HCT116 (cell line): ENCODE measurements at places on chromosomes 16 and 17.

DNA sequence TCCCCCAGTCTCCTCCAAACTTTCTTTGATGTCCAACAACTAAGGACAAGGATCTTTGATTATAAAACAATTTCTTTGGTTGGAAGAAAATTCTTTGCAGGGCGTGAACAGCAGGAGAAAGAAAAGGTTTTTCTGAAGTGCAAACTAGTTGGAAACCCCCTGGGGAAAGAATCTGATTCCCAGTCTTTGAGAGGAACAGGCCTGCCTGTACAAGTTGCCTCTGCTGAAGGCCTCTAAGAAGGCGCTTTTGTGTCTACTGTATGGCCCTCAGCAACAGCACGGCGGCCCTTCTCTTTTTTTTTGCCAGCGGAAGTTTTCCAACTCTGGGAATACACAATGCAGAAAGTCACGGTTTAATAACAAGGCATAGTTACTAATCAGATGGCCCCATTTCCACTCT, 14.0 kb downstream of the RNF43 start:
- H3K4me1 ChIP-seq: peaks cover 97% of the 10 kb centered on the region
- H3K36me3 ChIP-seq: no peaks in the 10 kb centered on the region
- DNase-seq: no peak
- no peaks in the 10 kb centered on the region for H3K27me3 ChIP-seq
- H3K27ac ChIP-seq: peak overlapping the region; percentile 66
- no peak overlapping the region for H3K4me3 ChIP-seq

GRCh38 chr17:8800656-8801055, 1.5 kb upstream of the MFSD6L start:
- no peak for DNase-seq
- H3K27me3 ChIP-seq: no peaks in the 10 kb centered on the region

DNA sequence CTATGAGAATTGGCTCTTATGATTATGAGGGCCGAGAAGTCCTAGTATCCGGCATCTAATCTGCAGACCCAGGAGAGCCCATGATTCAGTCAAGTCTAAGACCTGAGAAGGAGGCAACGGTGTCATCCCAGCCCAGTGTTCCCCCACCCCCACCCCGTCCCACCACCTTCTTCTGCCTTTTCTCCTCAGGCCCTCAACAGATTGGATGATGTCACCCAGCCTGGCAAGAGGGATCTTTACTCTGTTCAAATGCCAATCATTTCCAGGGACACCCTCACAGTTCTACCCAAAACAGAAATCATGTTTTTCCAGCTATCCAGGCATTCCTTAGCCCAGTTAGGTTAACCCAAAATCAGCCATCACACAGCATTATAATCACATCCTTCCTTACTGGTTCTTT, 10.0 kb upstream of the GAA start:
- no peaks in the 10 kb centered on the region for H3K4me1 ChIP-seq
- no peaks in the 10 kb centered on the region for H3K27me3 ChIP-seq
- H3K4me3 ChIP-seq: no peak overlapping the region
- H3K27ac ChIP-seq: no peak overlapping the region
- no peak for DNase-seq

DNA sequence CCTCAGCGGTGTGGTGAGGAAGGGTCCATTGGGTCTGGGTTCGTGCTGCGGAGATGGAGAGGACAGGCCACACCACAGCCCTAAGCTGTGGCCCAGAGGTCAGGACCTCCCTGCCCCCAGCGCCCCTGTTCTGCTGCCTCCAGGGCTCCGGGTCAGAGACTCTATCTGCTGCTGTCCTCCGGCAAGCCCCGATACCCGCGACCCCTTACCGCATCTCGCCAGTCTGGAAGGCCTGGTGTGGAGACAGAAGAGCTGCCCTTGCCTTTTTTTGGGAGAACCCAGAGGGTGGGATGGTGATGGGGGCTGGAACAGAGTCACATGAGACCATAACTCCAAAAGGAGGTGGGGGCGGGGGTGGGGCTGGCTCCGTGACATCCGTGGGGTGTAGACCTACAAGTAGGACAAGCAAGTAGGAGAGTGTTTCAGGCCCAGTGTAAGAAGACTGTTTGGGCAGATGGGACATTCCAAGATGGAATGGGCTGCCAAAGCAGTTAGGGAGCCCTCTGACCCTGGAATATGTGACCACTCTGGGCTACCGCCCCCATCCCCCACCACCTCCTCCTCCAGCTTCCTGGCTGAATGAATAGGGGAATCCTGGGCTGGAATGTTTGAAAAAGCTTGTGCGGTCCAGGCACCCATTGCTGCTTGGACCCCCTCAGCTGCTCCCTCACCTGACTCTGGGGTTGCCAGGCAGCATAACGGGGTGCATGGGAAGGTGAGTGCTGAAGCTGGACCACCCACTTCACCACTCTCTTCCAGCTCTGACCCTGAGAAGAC, 1.4 kb downstream of the XYLT2 start:
- H3K27ac ChIP-seq: peak overlapping the region; percentile 84; the same call in 1 of the 2 replicates
- peak overlapping the region; percentile 89 for H3K4me3 ChIP-seq
- H3K36me3 ChIP-seq: no peaks in the 10 kb centered on the region

DNA sequence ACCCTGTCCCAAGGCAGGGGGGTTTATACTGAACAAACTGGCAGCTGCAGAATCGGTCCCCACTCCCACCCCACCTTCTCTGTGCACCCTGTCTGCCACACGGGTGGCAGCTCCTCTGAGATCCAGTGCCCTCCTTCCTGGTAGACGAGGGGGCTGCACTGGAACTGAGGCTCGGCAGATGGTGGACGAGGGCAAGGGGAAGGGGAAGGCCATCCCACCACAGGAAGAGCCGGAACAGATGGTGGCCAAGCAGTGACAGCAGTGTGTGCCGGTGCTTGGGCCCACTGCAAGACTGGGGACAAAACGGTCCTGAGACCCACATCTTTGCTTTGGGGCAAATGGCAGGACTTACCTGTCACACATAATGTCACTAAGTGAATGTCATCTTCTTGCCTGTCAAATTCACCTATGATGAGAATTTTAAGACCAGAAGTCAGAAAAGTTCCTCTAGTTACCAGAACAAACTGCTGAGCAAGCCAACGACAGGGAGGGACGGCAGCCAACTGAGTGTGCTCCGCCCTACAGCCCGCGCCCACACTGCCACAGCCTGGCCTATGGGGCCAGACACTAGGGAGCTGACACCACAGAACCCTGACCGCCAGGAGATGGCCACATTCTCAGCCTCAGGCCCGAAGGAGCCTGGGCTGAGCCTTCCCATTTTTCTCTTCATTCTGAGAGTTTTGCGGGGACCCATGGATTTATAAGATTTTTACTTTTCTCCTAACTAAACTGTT, 14.4 kb downstream of the NTAN1 start:
- H3K36me3 ChIP-seq: peaks cover 26% of the 10 kb centered on the region
- DNase-seq: no peak
- H3K27me3 ChIP-seq: no peaks in the 10 kb centered on the region

DNA sequence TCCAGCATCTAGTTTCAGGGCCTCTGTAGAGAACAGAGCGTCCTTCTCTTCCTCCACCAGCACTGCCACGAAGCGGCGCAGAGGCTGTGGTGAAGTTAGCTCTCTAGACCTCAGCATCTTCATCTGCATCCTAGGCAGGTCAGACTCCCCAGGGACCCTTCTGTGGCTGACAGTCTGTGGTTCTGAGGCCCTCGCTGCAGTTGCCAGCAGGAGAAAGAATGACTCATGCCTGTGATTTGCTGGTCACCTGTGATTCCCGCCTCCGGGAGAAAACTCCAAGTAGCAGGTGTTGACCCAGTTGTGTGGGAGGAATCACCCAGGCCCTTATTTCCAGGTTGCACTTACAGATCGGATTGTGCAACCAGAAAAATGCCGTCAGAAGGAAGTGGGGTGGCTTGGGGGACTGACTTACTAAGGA, 117.3 kb upstream of the CACNG5 start:
- no peaks in the 10 kb centered on the region for H3K36me3 ChIP-seq
- no peak overlapping the region for H3K4me3 ChIP-seq
- no peaks in the 10 kb centered on the region for H3K27me3 ChIP-seq
- H3K4me1 ChIP-seq: peaks cover 7% of the 10 kb centered on the region; the same call in 1 of the 2 replicates
- H3K27ac ChIP-seq: no peak overlapping the region

GRCh38 chr17:77011173-77012011, 129.4 kb upstream of the SEC14L1 start:
- no peak overlapping the region for H3K27ac ChIP-seq
- H3K27me3 ChIP-seq: no peaks in the 10 kb centered on the region
- DNase-seq: peak; percentile 48

- H3K27ac ChIP-seq: no peak overlapping the region
- H3K4me1 ChIP-seq: no peaks in the 10 kb centered on the region
- no peak overlapping the region for H3K4me3 ChIP-seq
- no peaks in the 10 kb centered on the region for H3K27me3 ChIP-seq
- H3K36me3 ChIP-seq: no peaks in the 10 kb centered on the region
These were observed 40.3 kb upstream of the CCNF start for GRCh38 chr16:2388875-2389433.

- no peak overlapping the region for H3K27ac ChIP-seq
- H3K4me3 ChIP-seq: no peak overlapping the region
- H3K36me3 ChIP-seq: no peaks in the 10 kb centered on the region
- no peaks in the 10 kb centered on the region for H3K27me3 ChIP-seq
- no peak for DNase-seq
- H3K4me1 ChIP-seq: no peaks in the 10 kb centered on the region
These were observed 21.1 kb upstream of the AKTIP start for GRCh38 chr16:53523971-53524548.

DNA sequence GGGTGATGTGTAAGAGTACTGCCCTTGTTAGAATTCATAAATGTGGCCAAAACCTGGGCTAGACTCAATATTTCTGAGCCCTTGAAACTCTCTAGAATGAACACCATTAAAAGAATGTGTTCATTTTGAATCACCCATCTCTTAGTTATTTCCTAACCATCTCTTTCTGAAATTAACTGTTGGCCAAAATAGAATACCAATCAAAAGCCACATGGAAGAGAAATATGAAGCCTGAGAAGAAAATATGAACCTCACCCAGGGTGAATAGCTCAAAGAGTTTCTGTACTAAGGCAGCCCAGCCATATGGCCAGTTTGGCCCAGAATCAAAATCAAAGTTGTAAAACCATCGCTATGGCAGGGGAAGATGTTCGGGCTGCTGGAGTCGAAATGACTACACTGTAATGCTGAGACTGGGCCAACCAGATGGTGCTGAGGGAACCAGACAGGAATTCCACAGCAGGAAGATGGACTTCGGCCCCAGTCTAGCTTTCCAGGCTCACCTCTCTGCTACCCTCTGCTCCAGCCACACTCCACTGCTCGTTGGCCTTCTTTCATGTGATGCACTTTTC, 154.3 kb upstream of the ZFHX3 start:
- H3K36me3 ChIP-seq: no peaks in the 10 kb centered on the region
- no peak overlapping the region for H3K4me3 ChIP-seq
- H3K4me1 ChIP-seq: no peaks in the 10 kb centered on the region
- H3K27me3 ChIP-seq: no peaks in the 10 kb centered on the region
- no peak overlapping the region for H3K27ac ChIP-seq

GRCh38 chr17:82841921-82842596, 2.2 kb upstream of the ZNF750 start:
- H3K4me1 ChIP-seq: no peaks in the 10 kb centered on the region
- H3K27ac ChIP-seq: no peak overlapping the region
- H3K4me3 ChIP-seq: no peak overlapping the region

GRCh38 chr16:88086571-88087516, 135.6 kb downstream of the BANP start:
- H3K27ac ChIP-seq: no peak overlapping the region
- no peaks in the 10 kb centered on the region for H3K36me3 ChIP-seq

DNA sequence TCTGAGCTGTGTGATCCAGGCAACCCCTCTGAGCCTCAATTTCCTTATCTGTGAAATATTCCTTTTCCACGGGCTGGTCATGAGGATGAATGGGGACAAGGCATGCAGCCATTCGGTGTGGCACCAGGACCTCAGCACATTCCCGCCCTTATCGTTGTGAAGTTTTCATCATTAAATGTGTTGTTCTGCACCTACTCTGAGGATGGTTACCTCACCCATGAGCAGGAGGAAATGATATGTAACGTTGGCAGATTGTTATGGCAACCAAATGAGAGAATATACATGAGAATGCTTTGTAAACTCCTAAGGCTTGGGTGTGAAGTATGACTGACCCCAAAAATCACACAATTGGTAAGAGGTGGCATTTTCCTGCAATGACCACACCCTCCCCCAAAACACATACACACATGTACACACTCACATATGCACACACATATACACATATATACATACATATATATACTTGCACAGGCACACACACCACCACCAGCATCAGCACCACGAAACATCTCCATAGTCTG, 39.5 kb downstream of the SMARCE1 start:
- H3K4me1 ChIP-seq: no peaks in the 10 kb centered on the region
- no peaks in the 10 kb centered on the region for H3K36me3 ChIP-seq
- no peak overlapping the region for H3K4me3 ChIP-seq
- H3K27ac ChIP-seq: no peak overlapping the region

DNA sequence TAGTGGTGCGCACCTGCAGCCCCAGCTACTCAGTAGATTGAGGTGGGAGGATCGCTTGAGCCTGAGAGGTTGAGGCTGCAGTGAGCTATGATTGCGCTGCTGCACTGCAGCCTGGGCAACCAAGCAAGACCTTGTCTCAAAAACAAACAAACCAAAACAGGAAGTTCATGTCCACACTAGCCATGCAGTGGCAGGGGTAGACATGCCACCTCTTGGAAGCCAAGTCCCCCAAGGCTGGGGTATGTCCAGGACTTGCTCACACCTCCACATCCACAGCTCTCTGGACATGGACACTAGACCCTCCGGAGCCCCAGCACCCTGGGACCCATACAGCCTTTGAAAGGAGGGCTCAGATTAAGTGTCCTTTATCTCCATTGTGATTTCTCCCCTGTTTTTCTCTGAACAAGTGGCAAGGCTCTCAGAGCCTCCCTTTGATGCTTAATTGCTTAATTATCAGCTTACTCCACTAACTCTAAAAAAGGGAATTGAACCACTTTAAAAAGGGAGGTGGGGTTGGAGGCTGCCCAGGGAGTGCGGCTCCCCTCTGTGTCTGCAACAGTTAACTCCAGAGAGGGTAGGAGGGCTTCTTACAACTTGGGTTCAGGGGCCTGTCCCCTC, 424.6 kb upstream of the C16orf82 start:
- no peaks in the 10 kb centered on the region for H3K36me3 ChIP-seq
- no peaks in the 10 kb centered on the region for H3K27me3 ChIP-seq
- no peak overlapping the region for H3K4me3 ChIP-seq
- DNase-seq: no peak
- H3K4me1 ChIP-seq: no peaks in the 10 kb centered on the region

- no peaks in the 10 kb centered on the region; the same call in 1 of the 2 replicates for H3K36me3 ChIP-seq
- DNase-seq: no peak
- H3K4me1 ChIP-seq: peaks cover 13% of the 10 kb centered on the region
- H3K4me3 ChIP-seq: no peak overlapping the region
These were observed 18.2 kb downstream of the ASPSCR1 start for GRCh38 chr17:81995463-81996231.

- no peaks in the 10 kb centered on the region for H3K36me3 ChIP-seq
- no peak overlapping the region for H3K27ac ChIP-seq
- H3K27me3 ChIP-seq: no peaks in the 10 kb centered on the region
- no peaks in the 10 kb centered on the region for H3K4me1 ChIP-seq
- H3K4me3 ChIP-seq: no peak overlapping the region
- DNase-seq: no peak
These were observed 13.2 kb downstream of the XYLT1 start for GRCh38 chr16:17457513-17457912.

GRCh38 chr16:56662357-56663354, 4.9 kb downstream of the MT1F start:
- peaks cover 17% of the 10 kb centered on the region for H3K4me1 ChIP-seq
- no peak for DNase-seq
- no peaks in the 10 kb centered on the region for H3K27me3 ChIP-seq
- no peak overlapping the region for H3K27ac ChIP-seq
- H3K36me3 ChIP-seq: no peaks in the 10 kb centered on the region
- H3K4me3 ChIP-seq: no peak overlapping the region
